ENCODE measurements at places on chromosomes 16 and 17. TPM values are rescaled to one million over a fixed set of nuclear protein-coding genes. Genes with fewer than 3 reads are reported as not detected.

- no peak for DNase-seq
- peaks cover 83% of the 10 kb centered on the region for H3K27me3 ChIP-seq
- no peak overlapping the region for H3K4me3 ChIP-seq
- H3K36me3 ChIP-seq: peaks cover 4% of the 10 kb centered on the region
Measured at GRCh38 chr17:48578616-48579470, 693 bp upstream of the HOXB4 start.

DNA sequence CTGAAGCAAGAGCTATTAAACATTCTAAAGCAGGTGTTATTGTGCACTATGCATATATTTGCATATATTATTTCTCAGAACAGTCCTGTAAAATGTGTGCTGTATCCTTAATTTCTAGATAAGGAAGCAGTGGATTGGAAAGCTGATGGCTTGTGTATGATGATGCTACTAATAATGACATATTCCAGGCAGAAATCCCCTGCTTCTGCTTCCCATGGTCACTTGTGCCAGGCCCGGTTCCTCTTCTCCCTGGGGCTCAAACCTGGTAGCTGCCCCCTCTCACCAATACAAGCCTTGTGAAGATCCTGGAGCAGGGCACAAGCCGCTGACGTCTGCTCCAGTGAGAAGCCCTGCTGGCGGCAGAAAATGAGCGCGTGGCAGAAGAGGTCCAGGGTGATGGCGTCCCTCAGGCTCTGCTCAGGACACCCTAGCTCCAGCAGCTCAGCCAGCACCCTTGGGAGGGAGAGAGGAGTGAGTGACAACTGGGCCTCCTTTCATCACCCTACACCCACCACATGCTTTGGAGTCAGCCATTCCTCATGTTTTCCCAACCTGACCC lies 1.8 kb downstream of the CFAP119 start:
- peaks cover 5% of the 10 kb centered on the region for H3K36me3 ChIP-seq
- no peak overlapping the region for H3K4me3 ChIP-seq
- no peaks in the 10 kb centered on the region for H3K27me3 ChIP-seq
- H3K27ac ChIP-seq: peak overlapping the region; percentile 49
- peaks cover 30% of the 10 kb centered on the region for H3K4me1 ChIP-seq

DNA sequence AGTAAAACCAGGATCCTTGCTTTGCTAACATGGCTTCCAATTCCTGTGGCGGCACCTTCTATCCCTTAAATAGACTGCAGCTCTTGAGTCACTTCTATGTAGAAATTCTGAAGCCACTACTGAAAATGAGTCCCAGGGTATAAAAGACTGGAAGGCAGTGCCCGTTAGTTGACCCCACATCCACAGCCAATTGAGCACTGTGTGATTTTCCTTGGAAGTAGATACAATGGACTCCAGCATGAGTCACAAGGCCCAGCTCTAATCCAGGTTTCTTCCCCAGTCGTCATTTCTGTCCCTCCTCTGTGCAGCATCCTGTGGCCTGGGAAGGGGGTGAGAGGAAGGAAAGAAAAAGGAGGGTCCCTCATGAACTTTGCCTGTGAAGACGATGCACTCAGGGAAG lies 69.5 kb downstream of the HLF start:
- peaks cover 17% of the 10 kb centered on the region for H3K27me3 ChIP-seq
- no peaks in the 10 kb centered on the region for H3K36me3 ChIP-seq
- H3K4me1 ChIP-seq: peaks cover 3% of the 10 kb centered on the region

GRCh38 chr16:73433731-73434307 lies 385.9 kb upstream of the ZFHX3 start:
- no peaks in the 10 kb centered on the region for H3K4me1 ChIP-seq
- no peak overlapping the region for H3K4me3 ChIP-seq
- peaks cover 9% of the 10 kb centered on the region for H3K27me3 ChIP-seq
- H3K27ac ChIP-seq: no peak overlapping the region

DNA sequence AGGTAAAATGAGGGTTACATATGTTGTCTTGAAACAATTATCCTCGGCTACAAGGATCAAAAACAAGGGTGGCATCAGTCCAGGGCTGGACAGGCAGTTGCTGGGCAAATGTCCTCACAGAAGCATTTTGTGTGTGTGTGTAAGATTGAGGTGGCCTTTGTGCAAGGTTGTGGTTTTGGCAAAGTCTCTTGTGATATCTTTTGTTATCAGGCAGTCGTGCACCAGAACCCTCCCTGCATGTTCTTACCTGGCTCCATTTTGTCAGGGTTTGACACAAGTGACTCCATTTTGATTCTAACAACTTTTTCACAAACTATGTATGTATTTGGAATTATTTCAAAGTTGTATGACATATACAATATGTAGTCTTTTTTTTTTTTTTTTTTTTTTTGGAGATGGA lies 20.0 kb downstream of the CHAD start:
- H3K4me3 ChIP-seq: no peak overlapping the region
- H3K27me3 ChIP-seq: no peaks in the 10 kb centered on the region
- no peak for DNase-seq
- H3K27ac ChIP-seq: no peak overlapping the region
- peaks cover 3% of the 10 kb centered on the region for H3K4me1 ChIP-seq

GRCh38 chr16:414395-415169 lies 10.9 kb upstream of the RAB11FIP3 start:
- DNase-seq: no peak
- no peak overlapping the region for H3K4me3 ChIP-seq

DNA sequence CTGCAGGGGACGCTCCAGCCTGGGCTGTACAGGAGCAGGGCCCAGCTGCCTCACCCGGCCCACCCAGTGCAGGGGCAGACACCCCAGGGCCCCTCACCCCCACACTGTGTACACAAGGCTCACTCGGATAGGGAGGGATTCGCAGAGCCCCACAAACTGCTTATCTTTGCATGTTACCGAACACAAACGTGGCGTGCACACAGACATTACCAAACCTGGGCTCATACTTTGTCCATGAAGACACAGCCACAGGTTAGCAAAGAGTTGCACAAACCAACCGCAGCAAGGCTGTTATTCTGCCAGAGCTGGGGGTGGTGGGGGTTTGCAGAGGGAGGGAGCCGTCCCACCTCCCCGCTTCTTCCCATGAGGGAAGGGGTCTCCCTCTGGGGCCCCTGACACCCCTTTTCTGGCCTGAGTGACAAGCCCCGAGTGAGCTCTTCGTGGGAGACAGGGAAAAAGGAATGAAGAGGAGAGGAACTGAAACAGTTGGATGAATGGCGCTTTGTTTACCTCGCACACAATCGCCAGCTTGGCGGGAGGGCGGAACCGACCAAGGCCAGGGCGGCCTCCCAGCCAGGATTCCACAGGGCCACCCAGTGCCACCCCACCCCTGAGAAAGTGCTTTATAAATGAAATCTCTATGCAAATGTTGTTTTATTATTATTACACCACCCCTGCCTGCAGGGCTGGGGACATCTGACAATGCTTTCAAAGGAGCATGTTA lies 434 bp upstream of the CPSF4L start:
- no peak overlapping the region for H3K27ac ChIP-seq
- peak; percentile 40 for DNase-seq
- H3K27me3 ChIP-seq: no peaks in the 10 kb centered on the region
- H3K4me1 ChIP-seq: peaks cover 6% of the 10 kb centered on the region

GRCh38 chr17:51770027-51770759 lies 388.3 kb downstream of the CA10 start:
- H3K27me3 ChIP-seq: peaks cover 5% of the 10 kb centered on the region
- H3K4me1 ChIP-seq: peaks cover 15% of the 10 kb centered on the region
- no peaks in the 10 kb centered on the region for H3K36me3 ChIP-seq
- no peak overlapping the region for H3K27ac ChIP-seq

GRCh38 chr17:77602062-77602746 lies 356.3 kb upstream of the TNRC6C start:
- peak overlapping the region; percentile 5 for H3K4me3 ChIP-seq
- no peaks in the 10 kb centered on the region for H3K27me3 ChIP-seq
- peak overlapping the region; percentile 98 for H3K27ac ChIP-seq
- no peaks in the 10 kb centered on the region for H3K36me3 ChIP-seq
- no peak for DNase-seq

DNA sequence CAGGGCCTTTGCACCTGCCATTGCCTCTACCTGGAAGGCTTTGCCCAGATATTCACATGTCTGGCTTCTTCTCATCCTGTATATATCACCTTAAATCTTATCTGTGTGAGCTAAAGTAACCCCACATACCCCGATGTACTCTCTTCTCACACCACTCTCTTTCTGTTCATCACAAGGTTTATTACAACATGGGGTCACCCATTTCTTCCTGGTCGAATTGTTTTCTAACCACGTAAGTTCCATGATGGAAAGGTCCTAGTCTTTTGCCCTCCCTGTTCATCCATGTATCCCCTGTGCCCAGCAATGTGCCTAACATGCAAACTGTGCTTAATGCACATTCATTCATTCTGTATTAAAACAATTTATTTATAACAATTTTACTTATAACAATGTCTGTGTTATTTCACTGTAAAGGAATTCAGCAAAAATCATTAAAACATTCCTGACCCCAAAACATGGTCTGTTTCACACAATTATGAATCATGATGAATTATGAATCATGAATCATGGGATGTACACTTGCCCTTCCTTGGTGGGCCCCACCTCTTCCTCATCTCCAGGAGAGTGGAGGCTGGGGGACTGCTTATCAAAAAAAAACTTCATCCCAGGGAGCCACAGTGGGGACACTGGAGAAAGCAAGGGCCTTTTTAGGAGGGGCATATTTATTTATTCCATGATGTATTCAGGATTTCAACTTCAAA lies 336.4 kb downstream of the GRIN2A start:
- DNase-seq: no peak
- H3K36me3 ChIP-seq: no peaks in the 10 kb centered on the region
- H3K27ac ChIP-seq: no peak overlapping the region
- peaks cover 1% of the 10 kb centered on the region for H3K27me3 ChIP-seq

- H3K27ac ChIP-seq: no peak overlapping the region
- H3K27me3 ChIP-seq: peaks cover 27% of the 10 kb centered on the region
- no peak for DNase-seq
- H3K4me1 ChIP-seq: no peaks in the 10 kb centered on the region
Measured at GRCh38 chr17:39036009-39036408, 68.8 kb upstream of the FBXO47 start.

The CACNG1 gene
- total RNA-seq: not detected

The RGS9 gene
- total RNA-seq: 14.9 TPM

The SLC38A8 gene
- total RNA-seq: not detected

The METTL26 gene
- 58.9 TPM for total RNA-seq

The SHBG gene
- total RNA-seq: 0.67 TPM

The CFAP52 gene
- 0.53 TPM for total RNA-seq

The AP1G1 gene
- 82.0 TPM for total RNA-seq
